ENCODE measurements at places on chromosomes 2 and 18.
A peak's percentile ranks its signal among the peaks of the same experiment; 100 is the strongest.

GRCh38 chr18:34624551-34624950 is 85.5 kb upstream of the DTNA start:
- DNase-seq: no peak

DNA sequence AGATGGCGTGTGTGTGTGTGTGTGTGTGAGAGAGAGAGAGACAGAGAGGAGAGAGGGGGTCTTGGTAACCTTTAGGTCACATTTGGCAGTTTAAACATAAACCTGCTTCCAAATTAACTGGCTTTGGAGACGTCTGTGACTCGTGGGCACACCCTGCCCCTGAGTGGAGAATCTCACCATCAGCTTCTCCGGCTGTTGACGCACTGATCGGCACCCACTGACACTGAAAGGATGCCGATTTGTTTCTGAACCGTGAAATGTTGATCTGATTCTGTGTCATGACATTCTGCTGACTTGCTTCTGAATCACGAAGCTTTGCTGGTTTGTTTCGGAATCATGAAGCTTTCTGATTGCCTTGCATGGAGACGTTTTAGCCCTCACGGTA is 114.7 kb downstream of the RTP5 start:
- no peak for DNase-seq

DNA sequence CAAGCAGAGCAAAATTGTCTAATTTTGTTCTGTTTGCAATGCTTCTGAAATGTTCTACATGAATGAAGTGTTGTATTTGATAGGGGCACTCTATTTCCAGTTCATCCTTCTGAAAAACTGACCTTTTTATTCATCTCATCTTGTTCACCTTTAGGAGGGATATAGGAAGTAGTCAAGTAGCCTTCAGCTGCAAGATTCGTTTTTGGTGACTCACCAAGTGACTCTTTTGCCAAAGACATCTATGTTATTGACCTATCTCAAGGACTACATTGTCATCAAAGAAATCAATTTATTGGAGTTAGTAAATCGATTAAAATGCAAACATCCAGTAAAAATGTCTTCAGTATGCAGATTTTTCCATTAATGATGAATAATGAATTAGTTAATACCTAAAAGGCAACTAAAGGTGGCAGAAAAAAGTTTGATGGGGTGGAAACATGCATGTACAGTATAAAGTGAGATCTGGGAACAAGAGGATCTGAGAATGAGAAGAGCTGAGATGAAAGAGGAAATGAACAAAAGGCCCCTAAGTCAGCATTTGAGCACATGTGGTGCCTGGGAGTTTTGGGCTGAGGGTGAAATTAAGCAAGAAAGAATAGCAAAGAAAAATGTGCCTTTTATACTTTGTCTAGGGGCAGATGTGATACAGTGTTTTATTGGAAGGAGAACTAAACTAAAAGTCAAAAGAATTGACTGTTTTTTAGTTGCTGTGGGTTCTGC is 255.1 kb upstream of the LINC00305 start:
- no peak for DNase-seq

GRCh38 chr18:8705238-8705960 is at the start of gene MTCL1:
Gene MTCL1, plus strand, starts transcription at chr18:8705556. Its CDS starts 105 bp downstream, at chr18:8705661.
- peak; percentile 21 for DNase-seq

DNA sequence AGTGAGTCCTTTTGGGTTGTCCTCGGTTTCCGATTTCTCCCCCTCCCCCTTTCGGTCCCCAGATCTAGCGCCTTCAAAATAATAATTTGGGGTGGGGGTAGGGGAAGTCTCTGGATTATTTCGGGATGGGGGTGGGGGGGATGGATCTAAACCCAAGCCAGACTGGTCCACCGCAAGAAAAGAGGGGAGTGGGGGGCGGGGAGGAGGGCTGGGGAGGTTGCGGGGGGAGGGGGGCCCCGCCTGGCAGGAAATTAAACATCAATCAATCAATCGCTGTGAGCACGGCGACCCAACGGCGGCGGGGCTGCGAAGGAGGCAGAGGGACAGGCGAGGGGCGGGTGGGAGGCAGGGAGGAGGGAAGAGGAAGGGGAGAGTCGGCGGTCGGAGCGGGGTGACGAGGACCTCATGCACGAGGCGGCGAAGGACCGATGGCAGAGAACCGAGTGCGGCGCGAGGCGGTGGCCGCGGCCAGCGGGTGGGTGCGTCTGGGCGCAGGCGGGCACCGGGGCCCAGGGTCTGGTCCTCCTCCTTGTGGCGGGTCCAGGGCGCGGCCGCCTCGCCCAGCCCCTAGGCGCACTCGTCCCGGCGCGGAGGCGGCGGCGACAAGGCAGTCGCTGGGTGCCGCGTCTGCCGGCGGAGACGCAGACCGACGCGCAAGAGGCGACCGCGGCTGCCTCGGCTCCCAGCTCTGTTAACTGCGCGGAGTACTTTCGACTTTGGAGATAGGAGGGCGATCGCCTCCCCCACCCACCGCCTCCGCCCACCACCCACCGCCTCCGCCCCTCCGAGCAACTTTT is 468 bp upstream of the SATB2 start:
- DNase-seq: no peak

GRCh38 chr2:55268288-55268906 is 634 bp downstream of the MTIF2 start:
- no peak for DNase-seq

DNA sequence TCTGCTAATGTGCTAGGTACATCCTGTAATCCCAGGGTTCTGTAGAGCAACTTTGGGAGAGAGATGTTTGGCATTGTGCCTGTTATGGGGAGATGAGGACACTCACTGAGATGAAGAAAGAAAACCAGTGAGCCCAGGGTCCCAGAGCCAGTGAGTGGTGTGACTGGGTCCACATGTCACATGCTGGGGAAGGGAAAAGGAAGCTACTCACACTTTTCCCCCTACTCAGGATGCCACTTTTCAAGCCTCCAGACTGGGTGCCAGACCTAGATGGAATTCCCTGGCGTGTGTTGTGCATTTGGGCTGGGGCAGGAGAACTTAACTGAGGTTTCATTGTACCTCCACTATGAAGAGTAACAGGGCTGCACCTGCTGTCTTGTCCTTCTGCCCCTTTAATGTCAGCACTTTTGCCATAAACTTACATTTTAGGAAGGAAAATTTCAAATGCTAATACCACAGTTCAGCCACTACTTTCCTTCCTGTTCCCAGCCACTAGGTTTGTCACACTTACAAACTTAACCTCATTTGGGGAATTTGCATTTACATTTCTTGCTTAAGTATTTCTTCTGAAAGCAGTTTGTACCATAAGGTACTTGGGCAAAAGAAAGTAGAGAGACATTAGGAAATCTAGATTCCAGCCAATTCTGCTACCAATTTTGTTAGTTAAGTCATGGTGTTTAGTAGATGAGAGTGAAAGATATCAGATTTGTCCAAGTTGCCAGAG is 10.2 kb downstream of the INSIG2 start:
- no peak for DNase-seq

DNA sequence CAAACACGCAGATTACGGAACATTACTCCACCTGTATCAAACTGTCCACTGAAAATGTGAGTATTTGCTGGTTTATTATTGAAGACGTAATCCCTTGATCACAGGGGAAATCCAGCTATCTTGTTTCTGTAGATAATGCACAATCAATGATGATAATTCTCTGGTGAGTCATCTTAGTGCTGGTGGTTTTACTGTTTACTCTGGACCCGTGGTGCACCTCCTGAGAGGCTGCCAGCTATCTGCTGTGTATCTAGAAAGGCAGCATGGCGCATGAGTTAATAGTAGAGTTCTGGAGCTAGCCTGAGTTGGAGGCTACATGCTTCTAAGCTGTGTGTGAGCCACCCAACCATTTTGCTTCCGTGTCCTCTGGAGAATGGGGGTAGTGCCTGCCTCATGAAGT is 6.5 kb downstream of the NCAPH start:
- DNase-seq: peak; percentile 28

- DNase-seq: peak; percentile 30
Measured at GRCh38 chr2:112482309-112483041, 519 bp downstream of the TTL start.

DNA sequence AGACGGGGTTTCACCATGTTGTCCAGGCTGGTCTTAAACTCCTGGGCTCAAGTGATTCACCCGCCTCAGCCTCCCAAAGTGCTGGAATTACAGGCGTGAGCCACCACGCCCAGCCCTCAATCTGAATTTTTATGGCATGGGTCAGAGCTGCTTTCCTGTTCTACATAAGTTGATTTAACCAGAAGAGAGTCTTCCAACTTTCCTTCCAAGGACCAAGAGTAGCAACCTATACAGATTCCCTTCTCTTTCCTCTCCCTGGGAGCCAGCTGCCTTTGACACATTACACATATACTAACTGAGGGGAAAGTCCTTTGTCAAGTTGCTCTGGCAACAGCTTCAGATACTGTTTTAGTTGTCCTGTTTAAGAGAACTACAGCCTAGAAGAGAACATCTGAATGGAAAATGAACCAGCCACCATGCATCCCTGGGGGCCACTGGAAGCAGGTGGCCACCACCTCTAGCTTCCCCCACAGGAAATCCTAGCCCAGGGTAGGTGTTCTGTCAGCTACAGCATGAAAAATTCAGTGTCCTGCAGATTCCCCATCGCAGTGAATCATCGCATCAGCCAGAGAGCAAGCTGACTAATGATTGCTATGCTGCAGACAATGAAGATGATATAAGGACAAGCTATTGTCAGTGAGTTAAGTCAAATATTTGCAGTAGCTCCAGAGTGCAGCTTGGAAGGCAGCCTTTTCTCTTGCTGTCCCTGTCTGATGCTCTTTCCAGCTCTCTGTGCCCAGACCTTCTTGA is 62.9 kb downstream of the POMC start:
- no peak for DNase-seq

GRCh38 chr2:119694470-119694844 is 15.5 kb downstream of the TMEM177 start:
- DNase-seq: no peak

GRCh38 chr2:225379856-225380255 is 19.7 kb upstream of the NYAP2 start:
- DNase-seq: no peak

DNA sequence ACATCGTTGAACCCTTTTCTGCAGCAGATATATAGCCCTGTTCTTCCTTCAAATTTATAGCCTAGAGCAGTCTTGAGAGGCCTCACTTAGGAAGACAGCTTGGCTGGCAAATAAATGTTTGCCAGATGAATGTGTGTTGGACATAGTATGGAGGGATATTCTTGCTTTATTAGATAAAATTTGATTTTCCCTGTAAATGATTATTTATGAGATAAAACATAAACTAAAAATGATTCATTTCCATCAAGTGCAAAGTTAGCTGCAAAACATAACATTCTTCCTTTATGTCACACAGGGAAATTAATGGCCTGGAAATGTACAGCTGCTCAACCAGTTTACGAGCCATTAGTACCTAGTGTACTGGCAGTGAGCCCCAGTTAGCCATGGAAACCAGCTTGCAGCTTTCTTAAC is 82.5 kb downstream of the LIMS1 start:
- no peak for DNase-seq

DNA sequence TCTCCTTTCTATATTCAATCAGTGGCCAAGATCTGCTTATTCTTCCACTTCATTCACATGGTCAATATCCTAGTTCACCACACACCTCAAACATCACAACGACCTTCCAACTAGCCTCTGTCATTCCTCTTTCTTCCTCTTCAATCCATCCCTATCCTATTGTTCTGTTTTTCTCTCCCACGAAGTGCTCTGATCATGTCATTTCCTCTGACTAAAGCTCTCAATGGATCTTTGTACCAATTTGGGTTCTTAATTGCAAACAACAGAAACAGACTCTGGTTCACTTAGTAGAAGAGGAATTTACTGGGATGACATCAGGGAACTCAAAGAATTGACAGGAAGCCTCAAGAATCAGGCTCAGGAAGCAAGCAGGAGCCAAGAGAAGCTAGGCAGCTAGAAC is 23.5 kb downstream of the WNT10A start:
- DNase-seq: no peak

DNA sequence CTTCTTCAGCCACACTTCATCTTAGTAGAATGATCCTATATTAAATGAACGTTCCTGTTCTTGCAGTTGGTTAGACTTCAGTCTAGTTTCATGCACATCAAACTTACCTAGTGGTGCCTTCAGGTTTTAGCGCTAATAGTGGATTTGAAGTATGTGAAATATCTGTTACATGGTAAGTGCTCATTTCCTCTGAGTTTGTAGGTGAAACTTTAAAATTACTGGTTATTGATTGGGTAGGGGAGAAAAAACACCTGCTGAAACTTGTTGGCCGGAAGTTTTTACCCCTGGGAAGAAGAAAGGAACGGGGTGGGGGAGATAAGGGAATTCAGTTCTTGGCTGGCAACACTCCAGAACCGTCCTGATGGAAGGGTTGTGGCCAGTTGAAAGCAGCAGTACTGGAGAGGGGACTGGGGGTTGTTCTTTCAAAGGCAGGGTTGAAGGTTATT is 112.8 kb downstream of the SPTBN1 start:
- no peak for DNase-seq

- no peak for DNase-seq
Measured at GRCh38 chr2:239224955-239225354, 175.9 kb downstream of the HDAC4 start.

DNA sequence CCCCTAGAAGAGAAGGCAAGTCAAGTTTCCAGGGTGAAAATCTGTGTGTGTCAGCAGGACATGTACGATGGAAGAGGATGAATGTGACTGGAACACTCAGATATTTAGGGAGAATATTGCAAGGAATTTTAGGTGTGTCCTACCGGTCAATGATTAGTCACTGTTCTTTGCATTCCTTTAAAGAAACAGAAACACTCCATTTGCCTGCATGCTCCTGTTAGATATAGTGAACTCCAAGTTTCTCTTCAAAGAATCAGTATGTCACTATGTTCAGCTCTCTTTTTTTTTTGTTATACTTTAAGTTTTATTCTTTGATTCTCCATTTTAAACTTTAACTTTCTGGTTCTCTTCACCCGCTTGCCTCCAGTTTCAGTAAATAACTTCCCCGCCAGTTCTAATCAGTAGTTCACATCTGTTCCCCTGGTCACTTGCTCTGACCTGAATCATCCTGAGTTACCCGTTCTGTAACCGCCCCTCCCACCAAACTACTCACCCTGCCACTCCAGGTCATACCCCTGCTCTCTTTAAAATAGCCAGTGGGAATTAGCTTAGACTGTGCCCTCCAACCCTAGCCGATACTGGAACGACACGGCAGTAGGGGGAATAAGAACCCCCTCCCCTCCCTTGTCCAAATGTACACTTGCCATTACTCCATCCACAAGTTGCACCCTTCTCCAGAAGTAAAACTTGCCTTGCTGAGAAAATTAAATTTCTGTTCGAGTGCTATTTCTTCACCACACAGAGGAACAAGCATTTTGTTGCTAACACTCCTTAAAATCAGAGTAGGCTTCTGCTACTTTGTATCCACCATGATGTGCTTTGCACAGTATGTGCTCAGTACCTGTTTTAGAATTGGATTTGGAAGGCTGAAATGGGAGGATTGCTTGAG is 268.4 kb downstream of the METTL4 start:
- DNase-seq: no peak

GRCh38 chr2:239391286-239392071 is 9.3 kb downstream of the HDAC4 start:
- DNase-seq: no peak

GRCh38 chr2:3902131-3902530 is 198.8 kb downstream of the DCDC2C start:
- DNase-seq: no peak

DNA sequence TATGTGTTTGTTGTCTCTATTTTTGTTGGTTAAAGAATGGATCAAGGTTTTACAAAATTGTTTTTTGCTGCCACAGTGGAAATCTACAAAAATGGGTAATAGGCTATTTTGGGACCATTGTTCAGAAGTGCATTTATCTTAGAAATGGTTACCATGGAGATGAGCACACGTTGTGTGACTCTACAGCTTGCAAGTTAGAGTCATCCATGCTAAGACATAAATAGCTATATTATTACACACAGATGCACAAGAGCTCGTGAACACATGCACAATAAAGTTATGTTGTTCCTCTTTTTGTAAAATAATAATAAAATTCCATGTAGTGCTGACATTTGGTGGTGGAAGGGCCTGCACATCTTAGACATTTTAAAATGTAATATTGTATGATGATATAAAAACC is 15.5 kb upstream of the DUSP19 start:
- DNase-seq: no peak
